ENCODE measurements at places on chromosomes 2 and 18.

- DNase-seq, result no peak
Measured at GRCh38 chr2:234483568-234484251, 13.2 kb downstream of the ARL4C start.

DNA sequence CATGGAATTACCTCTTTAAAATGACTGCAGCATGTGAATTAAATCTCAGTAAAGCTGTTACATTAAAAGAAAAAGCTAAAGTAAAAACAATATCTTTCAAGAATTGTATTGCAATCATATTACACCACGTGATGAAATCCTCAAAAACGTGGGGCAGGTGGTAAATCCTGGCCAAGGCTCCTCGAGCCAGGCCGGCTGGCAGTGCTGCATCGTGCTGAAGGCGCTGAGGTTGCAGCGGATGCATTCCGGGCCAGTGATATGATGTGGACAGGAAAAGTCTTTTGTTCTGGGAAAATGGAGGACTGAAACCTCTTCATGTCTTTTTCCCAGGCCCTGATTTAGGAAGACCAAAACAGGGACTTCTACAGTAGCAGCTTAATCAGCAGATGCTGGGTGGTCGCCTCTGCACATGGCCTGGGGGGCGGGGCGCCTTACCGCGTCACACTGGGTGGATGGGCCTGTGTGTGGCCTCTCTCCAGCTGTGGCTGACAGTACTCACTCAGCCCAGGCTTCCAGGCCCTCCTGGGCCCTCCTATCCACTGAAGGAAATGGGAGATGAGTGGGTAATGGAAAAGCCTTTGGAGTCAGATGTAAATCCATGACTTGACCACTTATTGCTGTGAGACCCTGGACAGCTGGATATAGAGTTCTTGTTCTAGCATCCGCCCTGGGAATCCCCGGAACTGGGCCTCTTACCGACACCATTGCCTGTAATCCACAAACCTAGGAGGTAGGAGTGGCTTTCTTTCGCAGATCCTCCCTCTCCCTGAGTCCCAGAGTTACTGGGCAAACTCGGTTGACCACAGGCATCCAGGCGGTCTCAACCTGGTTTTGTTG, 45.1 kb downstream of the PROC start:
- DNase-seq, result no peak

- DNase-seq, result no peak
Measured at GRCh38 chr18:12287131-12287681, 20.8 kb upstream of the TUBB6 start.

DNA sequence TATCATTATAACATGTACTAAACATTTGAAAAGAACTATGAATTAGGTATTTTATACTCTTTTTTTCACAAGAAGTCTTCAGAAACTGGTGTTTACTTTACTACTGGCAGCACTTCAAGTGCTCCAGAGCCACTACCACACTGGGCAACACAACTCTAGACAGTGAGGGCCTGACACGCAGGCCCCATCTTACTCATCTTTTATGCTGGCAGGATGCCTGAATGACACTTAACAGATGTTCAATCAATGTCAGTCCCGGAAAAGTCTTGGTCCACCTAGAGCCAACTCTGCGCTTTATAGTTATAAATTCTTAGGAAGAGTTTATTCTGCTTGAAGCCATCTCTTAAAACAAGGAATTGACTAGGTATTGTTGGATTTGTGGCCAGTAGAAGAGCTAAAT, 8.7 kb upstream of the WIPF1 start:
- no peak for DNase-seq

DNA sequence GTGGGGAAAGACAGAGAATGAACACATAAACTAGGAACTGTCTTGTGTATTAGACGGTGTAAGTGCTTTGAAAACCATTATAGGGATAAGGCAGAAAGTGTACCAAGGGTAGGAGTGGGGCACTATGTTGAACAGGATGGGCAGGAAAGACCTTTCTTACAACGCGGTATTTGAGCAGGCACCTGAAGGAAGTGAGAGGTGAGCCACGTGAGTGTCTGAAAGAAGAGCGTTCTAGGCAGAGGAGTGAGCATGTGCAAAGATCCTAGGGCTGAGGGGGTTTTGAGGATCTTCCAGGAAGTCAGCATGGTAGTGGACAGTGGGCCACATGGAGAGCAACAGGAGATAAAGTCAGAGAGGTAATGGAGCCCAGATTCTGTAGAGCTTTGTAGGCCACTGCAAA, 65.2 kb downstream of the SRD5A2 start:
- no peak for DNase-seq

DNA sequence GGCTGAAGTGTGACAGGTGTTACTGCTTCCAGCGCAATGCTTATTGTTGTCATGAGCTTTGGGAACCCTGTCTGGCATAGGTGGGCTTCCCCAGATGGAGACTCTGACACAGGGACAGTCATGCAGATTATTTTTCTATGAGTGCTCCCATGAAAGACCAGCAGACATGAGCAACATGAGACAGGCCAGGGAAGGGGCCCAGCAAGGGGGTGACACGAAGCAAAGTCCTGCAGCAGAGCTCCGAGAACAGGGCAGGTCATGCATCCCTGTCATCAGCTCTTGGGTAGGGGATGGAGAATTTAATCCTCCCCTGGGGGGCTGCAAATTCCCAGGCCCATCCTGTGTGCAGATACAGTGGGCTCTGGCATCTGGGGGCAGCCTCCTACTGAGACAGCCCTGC, 77.4 kb downstream of the CTAGE1 start:
- peak; percentile 93 for DNase-seq

- peak; percentile 48 for DNase-seq
Measured at GRCh38 chr18:28109781-28110560, 67.0 kb downstream of the CDH2 start.

GRCh38 chr2:217475101-217475500, 527.7 kb downstream of the TNS1 start:
- no peak for DNase-seq

DNA sequence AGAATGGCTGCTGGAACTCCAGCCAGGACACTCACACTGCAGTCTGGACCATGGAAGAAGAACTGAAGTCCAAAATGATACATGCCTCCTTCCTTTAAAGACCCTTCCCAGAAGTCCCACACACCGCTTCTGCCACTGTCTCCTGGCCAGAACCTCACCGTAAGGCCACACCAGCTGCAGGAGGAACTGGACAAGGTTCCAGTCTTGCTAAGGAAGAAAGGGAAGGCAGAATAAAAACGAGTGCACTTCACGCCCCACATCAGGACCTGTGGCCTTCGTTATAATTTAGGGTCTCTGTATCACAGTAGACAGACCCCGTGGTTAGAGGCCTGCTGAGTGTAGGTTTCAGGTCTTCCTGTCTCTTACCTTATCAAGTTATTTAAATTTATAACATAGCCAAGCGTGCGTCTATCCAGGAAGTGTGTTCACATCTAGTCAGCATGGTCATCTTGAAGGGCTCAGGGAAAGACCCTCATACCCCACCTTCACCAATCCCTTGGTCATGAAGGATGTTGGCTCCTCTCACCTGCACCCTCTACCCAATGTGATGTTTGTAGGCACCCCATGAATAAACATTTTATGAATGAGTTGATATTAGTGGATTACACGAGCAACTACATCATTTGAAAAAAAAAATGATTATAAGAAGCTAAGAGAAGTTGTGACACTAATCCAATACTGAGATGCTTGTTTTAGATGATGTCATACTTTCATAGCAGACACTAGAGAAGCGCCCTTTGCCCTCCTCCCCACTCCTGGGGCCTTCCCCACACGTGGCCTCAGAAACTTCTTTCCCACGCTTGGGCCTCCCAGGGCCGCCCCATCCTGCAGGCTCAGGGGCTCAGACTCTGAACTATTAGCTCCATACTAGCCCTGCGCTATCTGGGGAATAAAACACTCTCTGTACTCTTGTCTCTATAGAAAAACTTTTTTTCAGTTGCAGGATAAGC, 157.6 kb downstream of the FAM210A start:
- DNase-seq, result no peak

GRCh38 chr2:100130595-100131391, 11.6 kb downstream of the AFF3 start:
- DNase-seq, result no peak

GRCh38 chr2:160418398-160418765, 75.2 kb downstream of the RBMS1 start:
- DNase-seq, result no peak

GRCh38 chr2:158131919-158132566, 30.4 kb downstream of the UPP2 start:
- DNase-seq, result peak; percentile 91

DNA sequence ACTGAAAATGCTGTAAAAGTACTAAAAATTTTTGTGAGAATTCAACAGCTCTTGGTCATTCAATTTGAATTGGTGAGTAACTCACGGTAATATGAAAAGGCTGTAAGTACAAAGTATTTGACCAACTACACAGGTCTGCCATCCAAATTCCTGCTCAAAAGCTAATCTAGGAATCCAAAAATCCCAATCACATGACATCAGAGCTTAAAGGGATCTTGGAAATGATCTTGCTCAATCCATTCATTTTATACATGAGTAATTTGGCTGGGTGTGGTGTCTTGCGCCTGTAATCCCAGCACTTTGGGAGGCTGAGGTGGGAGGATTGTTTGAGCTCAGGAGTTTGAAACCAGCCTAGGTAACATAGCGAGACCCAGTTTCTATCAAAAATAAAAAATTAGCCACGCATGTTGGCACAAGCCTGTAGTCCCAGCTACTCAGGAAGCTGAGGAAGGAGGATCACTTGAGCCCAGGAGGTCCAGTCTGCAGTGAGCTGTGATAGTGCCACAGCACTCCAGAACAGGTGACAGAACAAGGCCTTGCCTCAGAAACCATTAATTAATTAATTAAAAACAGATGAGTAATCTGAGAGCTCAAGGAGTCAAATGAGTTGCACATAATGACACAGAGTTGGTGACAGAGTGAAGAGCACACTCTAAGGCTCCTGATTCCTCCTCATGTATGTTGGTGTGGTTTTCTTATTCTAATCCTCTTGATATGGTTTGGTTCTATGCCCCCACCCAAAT, 19.8 kb downstream of the SPIRE1 start:
- peak; percentile 60 for DNase-seq

DNA sequence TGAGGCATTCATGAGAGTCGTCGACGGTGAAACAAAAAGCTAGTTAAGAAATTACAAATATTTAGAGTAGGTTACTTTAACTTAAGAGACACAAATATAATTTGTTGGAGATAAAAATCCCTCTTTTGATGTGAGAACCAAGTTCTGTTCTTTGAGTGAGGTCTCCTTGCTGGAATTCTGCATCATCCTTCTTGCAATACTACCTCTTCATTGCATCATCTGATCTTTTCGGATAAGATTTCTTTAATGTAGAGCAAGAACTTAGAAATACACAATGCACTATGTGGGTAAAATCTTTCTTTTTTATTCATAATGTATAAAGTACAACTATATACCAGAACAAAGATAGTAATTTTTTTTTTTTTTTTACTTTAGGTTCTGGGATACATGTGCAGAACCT, 118.4 kb downstream of the ARL4C start:
- DNase-seq, result no peak

DNA sequence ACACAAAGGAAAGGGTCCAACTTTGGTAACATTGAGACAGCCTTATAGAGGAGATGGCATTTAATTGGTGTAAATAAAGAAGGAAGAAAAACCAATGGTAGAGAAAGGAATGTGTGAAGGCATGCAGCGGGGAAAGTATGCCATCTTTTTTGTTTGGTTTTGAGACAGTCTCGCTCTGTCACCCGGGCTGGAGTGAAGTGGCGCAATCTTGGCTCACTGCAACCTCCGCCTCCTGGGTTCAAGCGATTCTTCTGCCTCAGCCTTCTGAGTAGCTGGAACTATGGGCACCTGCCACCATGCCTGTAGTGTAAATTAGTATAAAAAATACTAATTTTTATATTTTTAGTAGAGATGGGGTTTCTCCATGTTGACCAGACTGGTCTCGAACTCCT, 6.4 kb downstream of the RIOK3 start:
- no peak for DNase-seq

GRCh38 chr2:145431181-145431951, 911.4 kb upstream of the ZEB2 start:
- peak; percentile 89 for DNase-seq
